GM23338 (cell line): ENCODE measurements at places on chromosomes 1 and 21. TPM values are rescaled to one million over a fixed set of nuclear protein-coding genes. Genes with fewer than 3 reads are reported as not detected.

- DNase-seq = no peak
Measured at GRCh38 chr21:31517664-31518414, 141.7 kb upstream of the SOD1 start.

- no peak for DNase-seq
Measured at GRCh38 chr1:245217853-245218608, 63.2 kb downstream of the KIF26B start.

Gene NUP133
- 54.5 and 65.4 TPM in 2 replicates for total RNA-seq

Gene CFAP74
- total RNA-seq = 0.16 TPM in 1 of 2 replicates, not detected in the other

Gene LCE2C
- total RNA-seq = not detected in 2 replicates
